ENCODE measurements at places on chromosomes 7 and 10. TPM values are rescaled to one million over a fixed set of nuclear protein-coding genes. Genes with fewer than 3 reads are reported as not detected.

The TMEM130 gene
- not detected for total RNA-seq

The ZCWPW1 gene
- 4.8 TPM for total RNA-seq

The PRPS1L1 gene
- total RNA-seq = not detected

DNA sequence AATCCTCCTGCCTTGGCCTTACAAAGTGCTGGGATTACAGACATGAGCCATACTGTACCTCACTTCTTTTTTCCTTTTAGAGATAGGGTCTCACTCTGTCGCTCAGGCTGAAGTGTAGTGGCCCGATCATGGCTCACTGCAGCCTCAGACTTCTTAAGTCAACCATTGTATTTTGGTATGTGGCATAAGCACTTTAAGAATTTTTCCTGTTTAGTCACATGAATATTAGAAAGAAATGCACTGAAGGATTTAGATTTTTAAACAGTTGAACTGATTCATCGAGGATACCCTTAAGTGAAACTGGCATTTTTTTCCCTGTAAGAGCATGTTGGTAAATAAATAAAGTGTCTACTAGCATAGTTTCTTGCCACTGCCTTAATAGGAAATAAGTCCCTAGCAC lies 319.3 kb upstream of the CACNA2D1 start:
- no peak for DNase-seq
- H3K4me1 ChIP-seq = no peaks in the 10 kb centered on the region
- H3K27ac ChIP-seq = no peak overlapping the region

DNA sequence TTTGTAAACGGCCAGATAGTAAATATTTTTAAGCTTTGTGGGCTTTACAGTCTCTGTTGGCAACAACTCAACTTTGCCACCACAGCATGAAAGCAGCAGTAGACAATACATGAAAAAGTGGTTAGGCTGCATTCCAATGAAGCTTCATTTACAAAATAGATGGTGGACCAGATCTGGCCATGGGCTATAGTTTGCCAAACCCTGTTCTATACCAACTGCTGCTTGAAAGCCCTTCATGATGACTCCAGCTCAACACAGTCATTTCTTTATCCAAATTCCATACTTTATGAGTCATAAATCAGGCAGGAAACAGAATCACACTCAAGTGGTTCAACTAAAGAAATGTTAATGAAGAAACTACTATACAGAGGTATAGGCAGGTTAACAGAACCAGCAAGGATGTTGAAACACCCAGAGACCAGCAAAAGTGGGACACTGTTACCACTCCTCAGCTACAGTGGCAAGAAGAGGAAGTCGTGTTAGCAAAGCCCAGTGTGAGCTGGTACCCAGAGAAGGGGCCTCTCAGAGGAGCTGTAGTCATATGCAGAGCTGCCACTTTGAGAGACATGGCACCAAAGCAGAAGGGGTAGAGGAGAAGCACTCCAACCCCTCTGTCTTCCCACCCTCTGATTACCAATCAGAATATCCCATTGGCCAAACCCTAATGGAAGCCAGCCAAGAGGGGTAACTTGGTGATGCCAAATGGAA lies 72.5 kb downstream of the PRLHR start:
- no peak overlapping the region for H3K4me3 ChIP-seq
- no peaks in the 10 kb centered on the region for H3K27me3 ChIP-seq
- no peak for DNase-seq
- H3K27ac ChIP-seq = no peak overlapping the region

DNA sequence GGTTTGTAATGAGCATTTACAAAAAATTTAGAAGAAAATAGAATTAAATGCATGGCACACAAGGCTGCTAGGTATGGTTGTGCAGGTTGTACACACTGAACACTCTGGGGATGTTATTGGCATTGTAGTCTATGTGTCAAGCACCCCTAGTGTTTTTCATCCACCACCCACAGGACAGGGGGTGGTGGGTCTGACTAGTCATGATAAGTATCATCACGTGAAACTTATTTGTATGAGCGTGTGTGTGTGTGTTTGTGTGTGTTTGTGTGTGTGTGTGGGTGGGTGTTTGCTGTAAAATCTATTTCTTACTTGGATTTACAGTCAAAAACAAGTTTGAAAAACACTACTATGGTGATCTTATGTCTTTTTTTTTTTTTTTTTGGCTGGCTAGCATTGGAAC lies 66.5 kb downstream of the MAP3K8 start:
- no peak for DNase-seq
- no peaks in the 10 kb centered on the region for H3K36me3 ChIP-seq
- no peak overlapping the region for H3K27ac ChIP-seq
- peaks cover 72% of the 10 kb centered on the region for H3K4me1 ChIP-seq
- no peak overlapping the region for H3K4me3 ChIP-seq

GRCh38 chr10:15137036-15137359 lies 31.5 kb downstream of the NMT2 start:
- no peak for DNase-seq
- peaks cover 11% of the 10 kb centered on the region for H3K4me1 ChIP-seq
- no peaks in the 10 kb centered on the region for H3K27me3 ChIP-seq
- no peak overlapping the region for H3K27ac ChIP-seq
- peaks cover 22% of the 10 kb centered on the region for H3K36me3 ChIP-seq

- H3K27me3 ChIP-seq = no peaks in the 10 kb centered on the region
- DNase-seq = no peak
- no peaks in the 10 kb centered on the region for H3K4me1 ChIP-seq
- H3K36me3 ChIP-seq = no peaks in the 10 kb centered on the region
- no peak overlapping the region for H3K27ac ChIP-seq
Measured at GRCh38 chr10:89454561-89455347, 40.4 kb downstream of the IFIT5 start.

- H3K27me3 ChIP-seq = no peaks in the 10 kb centered on the region
- H3K27ac ChIP-seq = no peak overlapping the region
- H3K4me3 ChIP-seq = no peak overlapping the region
- no peak for DNase-seq
- H3K4me1 ChIP-seq = no peaks in the 10 kb centered on the region
Measured at GRCh38 chr7:21099432-21099831, 312.7 kb upstream of the SP8 start.

- no peak overlapping the region for H3K27ac ChIP-seq
- no peaks in the 10 kb centered on the region for H3K36me3 ChIP-seq
- DNase-seq = no peak
- H3K4me3 ChIP-seq = no peak overlapping the region
- no peaks in the 10 kb centered on the region for H3K27me3 ChIP-seq
Measured at GRCh38 chr10:130547368-130547767, 411.2 kb downstream of the GLRX3 start.

- peak; percentile 58 for DNase-seq
- no peaks in the 10 kb centered on the region for H3K4me1 ChIP-seq
- H3K27me3 ChIP-seq = no peaks in the 10 kb centered on the region
- no peaks in the 10 kb centered on the region for H3K36me3 ChIP-seq
Measured at GRCh38 chr10:70969188-70969587, 80.8 kb upstream of the PCBD1 start.

DNA sequence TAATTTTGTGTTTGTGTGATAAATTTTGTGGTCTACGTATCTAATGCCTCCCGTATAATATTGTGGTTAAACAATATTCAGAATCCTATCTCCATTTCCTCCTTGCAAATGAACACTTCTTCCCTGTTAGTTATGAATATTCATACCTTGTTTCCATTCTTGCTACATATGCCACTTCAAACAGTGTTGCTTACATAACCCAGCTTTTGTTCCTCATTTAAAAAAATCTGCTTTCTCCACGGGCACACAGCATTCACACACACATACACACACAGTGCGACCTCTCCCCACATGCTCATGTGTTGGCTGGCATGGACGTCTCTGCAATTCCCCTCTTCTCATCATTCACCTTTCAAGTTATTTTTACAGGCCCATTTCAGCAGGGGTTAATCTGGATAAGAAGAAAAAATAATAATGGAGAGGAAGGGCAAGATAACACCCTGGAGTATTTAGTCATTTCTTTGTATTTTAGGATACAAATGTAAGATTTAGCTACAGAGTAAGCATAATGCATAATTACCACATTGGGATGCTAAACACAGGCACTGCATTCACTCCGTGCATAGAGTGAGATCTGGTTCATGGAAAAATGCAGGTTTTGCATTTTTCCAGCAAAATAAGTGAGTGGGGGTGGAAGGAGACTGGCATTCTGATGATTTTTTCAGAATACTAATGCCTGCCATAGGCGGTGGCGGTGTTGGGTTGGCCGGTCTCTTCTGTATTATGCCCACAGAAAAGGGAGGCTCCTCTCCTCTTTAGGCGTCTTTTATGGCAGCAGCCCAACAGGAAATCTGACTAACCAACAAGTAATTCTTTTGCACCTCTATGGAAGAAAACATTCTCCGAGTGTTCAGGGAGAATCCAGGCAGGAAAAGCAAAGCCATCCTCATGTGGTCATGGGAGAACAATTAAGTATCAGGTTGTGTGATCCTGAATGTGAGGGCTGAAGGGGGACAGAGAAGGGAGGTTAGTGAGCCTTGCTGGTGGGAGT lies 31.7 kb upstream of the ELMO1 start:
- H3K27ac ChIP-seq = peak overlapping the region; percentile 6
- no peak for DNase-seq
- H3K36me3 ChIP-seq = no peaks in the 10 kb centered on the region
- H3K4me1 ChIP-seq = peaks cover 7% of the 10 kb centered on the region
- no peak overlapping the region for H3K4me3 ChIP-seq

DNA sequence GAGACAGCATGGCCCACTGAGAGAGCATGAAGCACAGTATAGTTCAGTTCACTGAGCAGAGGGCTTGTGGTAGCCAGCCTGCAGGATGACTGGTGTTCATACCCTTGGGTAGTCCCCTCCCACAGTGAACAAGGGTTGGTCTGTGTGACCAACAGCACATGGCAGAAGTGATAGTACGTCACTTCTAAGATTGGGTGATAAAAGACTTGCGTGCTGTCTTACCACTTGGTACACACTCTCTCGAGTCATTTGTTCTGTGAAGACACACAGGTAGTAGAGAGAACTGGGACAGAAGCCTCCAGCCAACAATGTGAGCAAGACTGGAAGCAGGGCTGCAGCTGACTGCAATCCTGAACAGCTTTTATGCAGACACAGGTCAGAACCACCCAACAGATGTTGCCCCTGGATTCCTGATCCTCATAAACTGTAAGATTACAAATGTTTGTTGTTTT lies 14.6 kb downstream of the EPC1 start:
- H3K27ac ChIP-seq = no peak overlapping the region
- H3K36me3 ChIP-seq = no peaks in the 10 kb centered on the region
- H3K4me3 ChIP-seq = no peak overlapping the region
- no peak for DNase-seq
- no peaks in the 10 kb centered on the region for H3K27me3 ChIP-seq

- no peaks in the 10 kb centered on the region for H3K27me3 ChIP-seq
- peak overlapping the region; percentile 32 for H3K4me3 ChIP-seq
- DNase-seq = no peak
- H3K36me3 ChIP-seq = no peaks in the 10 kb centered on the region
Measured at GRCh38 chr10:61397175-61397986, 55.8 kb downstream of the TMEM26 start.

DNA sequence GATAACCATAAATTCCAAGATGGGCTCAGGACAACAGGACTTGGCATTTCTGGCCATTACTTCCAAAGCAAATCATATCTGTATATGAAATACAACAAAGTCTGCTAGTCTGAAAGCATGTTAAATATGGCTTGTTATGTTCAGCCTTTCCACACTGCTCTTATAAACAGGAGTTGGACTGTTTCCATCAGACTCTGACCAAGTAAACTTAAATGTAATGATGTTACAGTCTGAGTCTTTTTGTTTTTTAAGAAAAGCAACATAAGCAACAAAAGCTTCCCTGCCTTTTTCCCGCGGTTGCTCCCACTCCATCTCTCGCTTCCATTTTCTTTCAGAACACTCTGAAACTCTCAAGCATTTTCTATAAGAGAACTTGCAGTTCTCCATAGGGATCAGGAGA lies 8.1 kb upstream of the CDCA7L start:
- no peaks in the 10 kb centered on the region for H3K27me3 ChIP-seq
- H3K27ac ChIP-seq = no peak overlapping the region
- no peaks in the 10 kb centered on the region for H3K36me3 ChIP-seq
- H3K4me3 ChIP-seq = no peak overlapping the region
- no peaks in the 10 kb centered on the region for H3K4me1 ChIP-seq

GRCh38 chr7:67692425-67692824 lies 695.8 kb downstream of the TYW1 start:
- no peaks in the 10 kb centered on the region for H3K36me3 ChIP-seq
- no peak for DNase-seq
- no peaks in the 10 kb centered on the region for H3K4me1 ChIP-seq
- no peak overlapping the region for H3K27ac ChIP-seq
- H3K4me3 ChIP-seq = no peak overlapping the region

DNA sequence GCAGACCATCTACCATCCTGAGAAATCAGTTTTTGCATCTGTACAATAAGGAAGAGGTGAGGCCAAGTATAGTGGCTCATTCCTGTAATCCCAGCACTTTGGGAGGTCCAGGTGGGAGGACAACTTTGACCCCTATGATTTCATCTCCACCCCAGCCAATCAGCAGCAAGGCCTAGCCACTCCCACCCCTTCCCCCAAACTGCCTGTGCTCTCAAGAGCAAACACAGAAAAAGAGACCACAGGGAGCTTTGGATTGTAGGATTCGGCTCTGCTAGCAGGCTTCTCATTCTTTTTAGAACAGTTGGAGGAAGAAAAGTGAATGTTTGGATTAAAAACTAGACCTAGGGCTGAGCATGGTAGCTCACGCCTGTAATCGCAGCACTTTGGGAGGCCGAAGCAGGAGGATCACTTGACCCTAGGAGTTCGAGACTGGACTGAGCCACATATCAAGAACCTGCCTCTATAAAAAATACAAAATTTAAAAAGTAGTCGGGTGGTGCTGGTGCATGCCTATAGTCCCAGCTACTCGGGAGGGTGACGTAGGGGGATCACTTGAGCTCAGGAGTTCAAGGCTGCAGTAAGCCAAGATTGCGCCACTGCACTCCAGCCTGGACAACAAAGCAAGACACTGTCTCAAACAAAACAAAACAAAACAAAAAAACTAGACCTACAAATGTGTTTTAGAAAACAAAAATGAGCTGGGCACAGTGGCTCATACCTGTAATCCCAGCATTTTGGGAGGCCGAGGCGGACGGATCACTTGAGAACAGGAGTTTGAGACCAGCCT lies 25.1 kb upstream of the PROSER2 start:
- H3K4me3 ChIP-seq = no peak overlapping the region
- peaks cover 20% of the 10 kb centered on the region for H3K4me1 ChIP-seq
- no peaks in the 10 kb centered on the region for H3K27me3 ChIP-seq

Data from spleen (tissue), 13 donors.